Fibroblast of skin of abdomen (primary cell): ENCODE measurements at places on chromosomes 2 and 18.

DNA sequence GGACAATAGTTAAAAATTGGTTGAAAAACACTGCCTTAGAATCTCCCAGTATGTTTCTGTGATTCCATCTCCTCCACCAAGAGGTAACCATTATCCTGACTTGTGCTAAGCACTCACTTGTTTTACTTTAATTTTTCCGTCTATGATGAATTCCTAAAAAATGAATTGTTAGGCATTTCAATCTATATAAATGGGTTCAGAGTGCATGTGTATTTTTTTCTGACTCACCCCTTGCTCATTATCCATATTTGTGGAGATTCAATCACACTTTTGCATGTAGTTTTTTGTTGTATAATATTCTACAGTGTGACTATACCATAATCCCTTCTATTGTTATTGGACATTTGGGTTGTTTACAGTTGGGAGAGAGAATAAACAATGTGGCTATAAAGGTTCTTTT, 1.3 kb downstream of the NDUFB3 start:
- no peak for DNase-seq

GRCh38 chr2:73253901-73254300, 19.8 kb downstream of the CCT7 start:
- no peak for DNase-seq

DNA sequence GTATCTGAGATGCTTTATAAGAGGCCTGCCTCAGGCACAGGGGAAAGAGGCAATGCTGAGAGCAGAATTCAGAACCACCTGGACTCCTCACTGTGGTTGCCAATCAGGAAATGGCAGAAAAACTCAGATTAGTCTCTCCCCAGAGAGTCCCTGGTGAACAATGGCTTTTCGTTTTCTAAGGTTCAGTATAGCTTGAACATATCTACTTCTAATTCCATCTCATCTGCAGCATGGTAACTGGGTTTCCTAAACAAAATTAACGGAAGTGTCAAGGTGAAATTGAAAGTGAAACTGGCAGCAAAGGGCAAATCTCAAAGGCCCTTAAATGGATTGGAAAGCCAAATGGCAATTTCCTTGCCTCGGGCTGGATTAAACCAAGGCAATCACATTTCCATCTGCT, 480.2 kb upstream of the ACVR2A start:
- DNase-seq, result no peak

DNA sequence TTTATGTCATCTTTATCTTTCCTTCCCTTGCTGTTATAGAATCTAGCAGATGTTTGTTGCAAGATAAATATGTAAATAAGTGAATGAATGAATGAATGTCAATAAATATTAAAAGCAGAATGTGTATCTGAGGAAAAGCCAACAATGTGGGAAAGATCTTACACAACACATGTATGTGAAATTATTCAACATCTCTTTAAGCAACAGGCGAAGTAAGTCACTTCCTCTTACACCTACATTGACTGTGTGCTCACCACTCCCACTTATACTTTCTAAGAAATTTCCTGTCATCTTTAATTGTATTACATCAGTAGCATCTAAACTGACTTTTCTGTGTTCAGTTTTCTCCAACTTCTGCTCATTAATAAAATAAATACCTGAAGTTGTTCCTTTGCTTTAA, 43.0 kb downstream of the RAD51AP2 start:
- DNase-seq, result no peak

DNA sequence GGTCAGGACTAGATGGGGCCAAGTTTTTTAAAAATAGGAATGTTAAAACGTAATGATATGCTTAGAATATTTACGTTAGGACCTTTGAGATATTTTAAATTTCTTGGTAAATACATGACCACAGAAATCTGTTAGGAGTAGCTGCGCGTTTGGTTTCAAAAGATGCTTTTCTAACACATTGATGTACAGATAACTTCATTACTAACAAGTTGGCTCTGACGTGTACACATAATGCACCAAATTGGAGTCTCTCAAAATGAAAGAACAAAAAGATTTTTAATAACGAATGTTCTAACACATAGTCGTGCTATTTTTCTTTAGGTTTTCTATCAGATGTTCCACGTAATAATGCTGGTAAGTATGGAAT, 608 bp downstream of the PHOSPHO2 start:
- DNase-seq, result no peak

- no peak for DNase-seq
Measured at GRCh38 chr2:48592067-48592466, 25.6 kb upstream of the GTF2A1L start.

DNA sequence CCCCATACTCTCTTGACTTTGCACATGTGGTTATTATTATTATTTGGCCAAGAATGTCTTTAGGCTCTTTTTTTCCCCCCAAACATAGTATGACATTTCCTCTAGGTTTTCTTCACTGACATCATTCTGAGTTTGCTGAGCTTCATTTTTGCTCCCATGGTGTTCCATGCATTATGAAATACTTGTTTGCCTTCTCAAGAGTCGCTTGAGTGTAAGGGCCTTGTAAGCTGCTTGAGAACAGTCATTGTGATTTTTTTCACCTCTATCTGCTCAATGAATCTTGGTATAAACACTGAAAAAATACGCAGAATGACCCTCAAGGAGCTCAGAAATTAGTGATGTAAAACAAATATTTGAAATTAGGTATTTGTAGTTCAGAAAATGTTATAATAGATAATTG, 688.9 kb downstream of the CNTNAP5 start:
- no peak for DNase-seq

DNA sequence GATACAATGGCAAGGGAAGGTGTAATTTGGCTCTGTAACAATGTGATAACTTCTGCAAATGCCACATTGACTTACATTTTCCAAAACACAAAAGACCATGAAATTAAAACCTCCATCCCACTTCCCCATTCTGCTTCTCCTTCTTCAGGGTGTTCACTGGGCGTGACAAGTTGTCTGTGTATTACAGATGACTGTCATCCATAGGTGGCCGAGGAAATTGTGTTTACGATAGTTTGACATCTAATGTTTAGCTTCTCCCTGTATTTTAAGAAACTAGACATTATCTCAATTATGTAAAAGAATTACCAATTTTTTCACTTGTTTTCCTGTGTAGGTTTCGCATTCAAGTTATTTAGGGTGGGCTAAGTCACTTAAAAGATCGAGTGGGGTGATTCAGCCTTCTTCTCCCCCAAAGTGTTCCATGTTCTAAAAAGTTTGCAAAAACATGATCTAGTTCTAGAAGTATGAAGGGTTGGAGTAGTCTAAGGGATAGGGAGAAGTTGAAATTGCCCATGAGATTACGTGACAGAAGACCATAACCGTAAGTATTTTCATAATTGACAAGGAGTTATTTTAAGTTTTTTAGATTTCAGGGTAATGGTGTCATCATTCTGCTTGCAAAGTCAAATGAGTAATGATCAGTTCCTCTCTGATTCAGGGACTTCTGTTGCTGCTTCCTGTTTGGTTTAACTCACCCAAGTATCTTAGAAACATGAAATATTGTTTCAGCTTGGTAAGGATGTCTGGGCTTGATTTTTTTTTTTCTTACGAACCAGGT, 25.2 kb upstream of the CYTIP start:
- DNase-seq, result peak; percentile 91

GRCh38 chr2:199485732-199486335, 28.1 kb upstream of the SATB2 start:
- DNase-seq, result peak; percentile 66

DNA sequence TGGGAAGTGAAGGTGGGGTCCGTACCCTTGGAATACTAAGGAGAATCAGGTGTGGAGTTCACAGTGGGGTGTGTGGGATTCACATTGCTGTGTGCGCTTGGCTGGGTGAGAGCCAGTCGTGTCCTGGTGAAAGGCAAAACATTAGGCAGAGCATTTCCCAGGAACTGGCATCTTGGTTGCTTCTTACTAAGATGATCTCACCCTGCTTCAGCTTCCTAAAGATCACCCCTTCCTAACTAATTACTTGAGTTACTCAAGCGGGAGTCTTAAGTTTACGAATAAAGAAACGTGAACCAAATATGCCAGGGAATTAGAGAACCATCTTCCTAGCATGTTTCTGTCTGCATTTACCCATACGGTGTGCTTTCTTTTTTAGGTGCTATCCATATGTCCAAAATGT, 122.9 kb downstream of the NCK2 start:
- no peak for DNase-seq
